ENCODE measurements at places on chromosomes 3 and 15.
A peak's percentile ranks its signal among the peaks of the same experiment; 100 is the strongest.

DNA sequence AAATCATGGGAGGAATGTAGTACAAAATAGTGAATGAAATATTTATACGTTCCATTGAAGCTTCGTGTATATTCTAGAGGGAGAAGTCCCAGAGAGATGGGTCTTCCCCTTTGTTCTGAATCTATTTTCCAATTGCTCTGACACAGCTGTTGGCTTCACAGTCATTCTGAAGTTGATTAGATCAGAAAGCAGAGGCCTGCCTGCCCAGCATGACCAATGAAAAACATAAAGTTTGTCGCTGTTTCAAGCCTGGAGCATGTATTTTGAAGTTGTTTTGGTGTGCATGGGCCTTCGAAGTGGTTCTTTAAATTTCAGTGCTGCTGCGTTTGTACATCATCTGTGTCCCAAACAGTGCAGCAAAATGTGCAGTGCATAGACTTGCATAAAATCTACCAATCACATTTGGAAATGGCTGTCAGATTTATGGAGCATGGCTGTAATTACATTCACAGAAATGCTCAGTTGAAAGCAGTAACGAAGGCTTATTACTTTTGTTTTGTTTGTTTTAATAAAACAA is 31.0 kb upstream of the RBMS3 start:
- ATAC-seq: no peak

GRCh38 chr3:82130046-82130445 is 368.6 kb upstream of the GBE1 start:
- peak; percentile 22 for ATAC-seq

DNA sequence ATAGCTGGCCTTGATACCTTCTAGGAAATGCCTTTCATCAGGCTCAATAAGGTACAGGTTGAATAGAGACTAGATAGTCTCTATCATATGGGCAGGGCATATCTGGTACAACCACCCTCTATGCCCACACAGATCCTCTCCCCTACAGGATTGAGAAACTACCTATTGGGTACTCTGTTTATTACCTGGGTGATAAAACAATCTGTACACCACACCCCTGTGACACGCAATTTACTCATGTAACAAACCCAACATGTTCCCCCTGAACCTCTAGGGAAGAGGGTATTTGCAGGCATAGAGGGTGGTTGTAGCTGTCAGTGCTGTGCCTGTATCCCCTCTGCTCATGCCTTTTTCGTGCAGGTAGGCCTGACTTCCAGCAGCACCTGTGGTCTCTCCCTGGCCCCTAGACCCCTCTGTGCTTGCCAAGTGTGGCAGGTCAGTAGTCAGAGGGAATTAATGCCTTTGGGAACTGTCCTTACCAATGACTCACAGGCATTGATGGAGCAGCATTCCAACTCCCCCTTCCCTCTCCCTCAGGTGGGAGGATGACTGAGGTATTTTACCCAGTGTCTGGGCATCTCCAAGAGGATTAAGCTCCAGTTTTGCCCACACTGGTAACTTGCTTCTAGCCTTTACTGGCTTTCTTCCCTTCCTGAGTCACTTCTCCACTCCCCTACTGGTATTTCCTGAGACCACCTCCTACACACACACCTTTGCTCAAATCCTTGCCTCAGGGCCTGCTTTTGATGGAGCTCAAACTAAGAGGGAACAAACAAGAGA is 18.3 kb downstream of the CLSTN2 start:
- ATAC-seq: no peak

DNA sequence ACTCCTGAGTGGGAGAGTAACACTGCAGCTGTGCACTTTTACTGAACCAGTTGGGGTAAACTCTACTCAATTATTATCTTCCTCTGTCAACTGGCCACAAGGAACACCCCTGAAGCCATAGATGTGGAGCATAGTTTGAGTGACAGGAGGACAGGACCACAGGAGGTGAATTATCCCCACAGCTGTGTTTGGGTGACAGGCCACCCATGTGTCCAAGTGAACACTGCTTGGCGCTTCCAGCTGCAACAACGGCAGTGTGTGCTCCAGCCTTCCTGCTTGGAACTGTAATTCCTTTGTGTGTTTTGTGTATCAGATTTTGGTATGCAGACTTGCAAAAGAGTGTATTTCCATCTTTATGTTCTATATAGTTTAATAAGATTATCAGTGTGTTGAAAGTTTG is 20.2 kb upstream of the TSPAN3 start:
- no peak for ATAC-seq

DNA sequence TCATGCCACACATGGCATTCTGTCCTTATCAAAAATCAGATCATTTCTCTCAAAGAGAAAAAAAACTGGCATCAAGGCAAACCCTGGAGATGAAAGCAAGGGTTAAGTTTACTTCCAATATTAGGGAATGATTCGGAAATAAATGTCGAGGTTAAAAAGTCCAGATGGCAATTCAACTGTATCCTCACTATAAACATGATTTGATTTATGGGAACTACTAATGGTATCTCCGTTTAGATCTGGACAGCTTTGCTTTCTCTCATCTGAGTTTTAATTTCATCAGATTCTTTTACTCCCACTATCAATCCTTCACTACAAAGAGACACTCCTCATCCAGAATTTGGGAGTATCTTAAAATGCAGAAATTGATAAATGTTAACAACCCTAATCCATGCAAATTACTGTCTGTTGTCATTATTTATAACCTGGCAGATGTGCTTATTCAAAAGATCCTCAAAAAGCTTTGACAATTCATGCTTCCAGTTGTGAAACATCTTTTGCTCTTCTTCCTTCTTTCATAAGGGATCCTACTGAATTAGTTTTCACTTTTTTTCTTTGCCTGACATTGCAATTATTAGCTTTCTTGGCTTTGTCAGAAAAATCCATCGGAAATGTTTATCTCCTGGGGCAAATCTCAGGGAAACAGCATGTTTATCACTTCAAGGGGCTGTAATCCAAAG is 903.2 kb downstream of the MCTP2 start:
- ATAC-seq: no peak

DNA sequence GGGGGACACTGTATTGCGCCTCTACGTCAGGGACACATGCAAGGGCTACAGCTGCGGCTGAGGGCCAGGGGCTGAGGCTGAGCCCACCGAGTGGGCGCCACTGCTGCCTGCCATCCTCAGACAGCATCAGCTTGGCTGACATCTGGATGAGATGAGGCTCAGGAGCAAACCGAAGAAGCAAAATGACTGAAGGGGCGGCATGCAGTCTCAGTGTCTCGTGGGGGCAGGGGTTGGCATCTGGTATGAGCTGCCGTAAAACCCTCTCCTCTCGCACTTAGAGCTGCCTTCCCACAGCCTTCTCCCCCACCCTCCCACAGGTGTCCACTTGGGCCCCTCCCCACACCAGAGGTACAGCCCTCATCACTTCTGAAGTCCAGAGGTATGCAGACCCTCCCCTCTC is 24.2 kb upstream of the CMTM7 start:
- ATAC-seq: no peak

DNA sequence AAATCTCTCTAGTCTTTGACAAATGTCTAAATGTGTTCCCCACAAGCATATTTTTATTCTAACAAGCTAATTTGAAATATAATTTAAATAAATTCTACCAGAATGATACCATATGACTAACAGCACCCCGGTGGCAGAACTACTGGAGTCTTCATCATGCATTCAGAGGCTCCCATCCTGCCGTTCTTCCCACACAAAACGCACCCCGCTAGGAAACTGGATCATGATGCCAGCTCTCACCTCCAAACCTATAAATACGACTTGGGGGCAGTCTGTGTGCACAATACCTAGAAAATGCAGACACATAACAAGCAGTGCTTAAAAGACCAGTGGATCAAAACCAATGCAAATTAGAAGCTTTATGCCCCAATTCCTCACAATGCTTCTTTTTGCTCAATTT is 8.5 kb downstream of the HOMER2 start:
- ATAC-seq: no peak

- no peak for ATAC-seq
These were observed 602.1 kb downstream of the VGLL3 start for GRCh38 chr3:86388820-86389219.

- ATAC-seq: no peak
These were observed 13.6 kb downstream of the C3orf20 start for GRCh38 chr3:14688525-14688924.

Measured in gastroesophageal sphincter (tissue), 4 donors.